ENCODE measurements at places on chromosomes 6 and 20.

- H3K27ac ChIP-seq: no peak overlapping the region
- no peak overlapping the region for H3K4me3 ChIP-seq
- no peaks in the 10 kb centered on the region for H3K4me1 ChIP-seq
- H3K27me3 ChIP-seq: no peaks in the 10 kb centered on the region
- H3K36me3 ChIP-seq: no peaks in the 10 kb centered on the region
- DNase-seq: no peak
These were observed 731.5 kb upstream of the MARCKS start for GRCh38 chr6:113125626-113126025.

DNA sequence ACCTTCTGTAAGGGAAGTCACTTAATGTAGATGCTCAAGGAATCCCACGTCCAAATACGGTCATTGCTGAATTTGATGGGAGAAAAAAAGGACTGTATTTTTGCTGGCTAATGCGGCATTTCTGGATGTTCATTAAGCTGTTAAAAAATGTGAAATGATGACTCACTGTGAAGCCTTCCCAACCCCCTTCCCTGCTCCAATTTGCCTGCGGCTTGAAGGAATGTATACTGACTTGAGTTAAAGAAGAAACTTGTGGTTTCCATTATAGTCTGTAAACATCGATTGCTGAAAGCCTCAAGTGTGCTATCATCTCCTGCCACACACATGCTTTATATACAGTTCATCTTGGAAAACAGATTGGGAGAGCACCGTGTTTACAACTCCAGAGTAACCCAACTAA, 249.1 kb upstream of the JAG1 start:
- H3K27ac ChIP-seq: no peak overlapping the region
- no peak overlapping the region for H3K4me3 ChIP-seq
- H3K4me1 ChIP-seq: no peaks in the 10 kb centered on the region
- DNase-seq: no peak
- no peaks in the 10 kb centered on the region for H3K27me3 ChIP-seq

GRCh38 chr6:13935190-13935880, 10.6 kb downstream of the RNF182 start:
- H3K4me3 ChIP-seq: no peak overlapping the region
- no peak overlapping the region for H3K27ac ChIP-seq
- DNase-seq: no peak
- H3K27me3 ChIP-seq: peaks cover 25% of the 10 kb centered on the region

- no peaks in the 10 kb centered on the region for H3K36me3 ChIP-seq
- H3K27ac ChIP-seq: no peak overlapping the region
- H3K4me1 ChIP-seq: no peaks in the 10 kb centered on the region
- H3K4me3 ChIP-seq: no peak overlapping the region
- DNase-seq: no peak
- no peaks in the 10 kb centered on the region for H3K27me3 ChIP-seq
These were observed 33.5 kb downstream of the TPBG start for GRCh38 chr6:82396964-82397751.

DNA sequence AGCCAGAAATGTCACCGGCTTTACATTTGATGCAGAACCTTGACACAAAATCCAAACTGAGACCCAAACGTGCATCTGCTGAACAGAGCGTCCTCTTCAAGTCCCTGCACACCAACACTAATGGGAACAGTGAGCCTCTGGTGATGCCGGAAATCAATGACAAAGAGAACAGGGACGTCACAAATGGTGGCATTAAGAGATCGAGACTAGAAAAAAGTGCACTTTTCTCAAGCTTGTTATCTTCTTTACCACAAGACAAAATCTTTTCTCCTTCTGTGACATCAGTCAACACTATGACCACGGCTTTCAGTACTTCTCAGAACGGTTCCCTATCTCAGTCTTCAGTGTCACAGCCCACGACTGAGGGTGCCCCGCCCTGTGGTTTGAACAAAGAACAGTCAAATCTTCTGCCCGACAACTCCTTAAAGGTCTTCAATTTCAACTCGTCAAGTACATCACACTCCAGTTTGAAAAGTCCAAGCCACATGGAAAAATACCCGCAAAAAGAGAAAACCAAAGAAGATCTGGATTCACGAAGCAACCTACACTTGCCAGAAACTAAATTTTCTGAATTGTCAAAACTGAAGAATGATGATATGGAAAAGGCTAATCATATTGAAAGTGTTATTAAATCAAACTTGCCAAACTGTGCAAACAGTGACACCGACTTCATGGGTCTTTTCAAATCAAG, 108.4 kb downstream of the RTN4IP1 start:
- H3K4me1 ChIP-seq: peaks cover 73% of the 10 kb centered on the region
- peaks cover 60% of the 10 kb centered on the region for H3K36me3 ChIP-seq
- peak; percentile 73 for DNase-seq
- no peaks in the 10 kb centered on the region for H3K27me3 ChIP-seq
- peak overlapping the region; percentile 90 for H3K4me3 ChIP-seq
- peak overlapping the region; percentile 97 for H3K27ac ChIP-seq

- no peak for DNase-seq
- no peak overlapping the region for H3K27ac ChIP-seq
- no peaks in the 10 kb centered on the region for H3K36me3 ChIP-seq
- H3K27me3 ChIP-seq: peaks cover 57% of the 10 kb centered on the region
- no peak overlapping the region for H3K4me3 ChIP-seq
- H3K4me1 ChIP-seq: peaks cover 7% of the 10 kb centered on the region
These were observed 4.8 kb downstream of the COL19A1 start for GRCh38 chr6:69871107-69871506.

GRCh38 chr20:49786196-49786595, 26.4 kb upstream of the SLC9A8 start:
- no peaks in the 10 kb centered on the region for H3K27me3 ChIP-seq
- DNase-seq: no peak
- no peak overlapping the region for H3K27ac ChIP-seq
- no peaks in the 10 kb centered on the region for H3K4me1 ChIP-seq

- no peaks in the 10 kb centered on the region for H3K36me3 ChIP-seq
- H3K27me3 ChIP-seq: peaks cover 6% of the 10 kb centered on the region
- no peak overlapping the region for H3K27ac ChIP-seq
- no peak overlapping the region for H3K4me3 ChIP-seq
These were observed 19.1 kb downstream of the AFDN start for GRCh38 chr6:167845856-167846255.

GRCh38 chr20:17533396-17533795, 2.2 kb upstream of the BFSP1 start:
- no peak for DNase-seq
- H3K4me3 ChIP-seq: no peak overlapping the region
- H3K27me3 ChIP-seq: peaks cover 32% of the 10 kb centered on the region
- no peak overlapping the region for H3K27ac ChIP-seq

DNA sequence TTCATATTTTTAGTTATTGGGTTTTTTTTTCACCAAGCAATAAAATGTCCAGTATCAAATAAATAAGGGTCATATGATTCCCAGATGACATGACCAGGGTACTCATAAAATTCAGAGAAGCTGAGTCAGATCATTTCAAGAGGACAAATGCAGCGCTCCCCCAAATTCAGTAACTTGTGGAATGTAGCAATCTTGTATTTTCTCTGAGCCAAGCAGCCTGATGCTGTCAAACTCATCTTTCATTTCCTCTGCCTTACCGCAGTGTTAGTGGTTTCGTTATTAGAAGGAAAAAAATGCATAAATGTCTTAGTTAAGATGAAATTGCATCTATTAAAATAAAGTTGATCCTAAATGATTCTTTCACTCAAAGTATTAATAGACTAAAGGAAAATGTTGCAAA, 57.8 kb upstream of the EDN1 start:
- peaks cover 11% of the 10 kb centered on the region for H3K4me1 ChIP-seq
- H3K36me3 ChIP-seq: no peaks in the 10 kb centered on the region
- DNase-seq: no peak
- no peak overlapping the region for H3K4me3 ChIP-seq
- peaks cover 7% of the 10 kb centered on the region for H3K27me3 ChIP-seq

DNA sequence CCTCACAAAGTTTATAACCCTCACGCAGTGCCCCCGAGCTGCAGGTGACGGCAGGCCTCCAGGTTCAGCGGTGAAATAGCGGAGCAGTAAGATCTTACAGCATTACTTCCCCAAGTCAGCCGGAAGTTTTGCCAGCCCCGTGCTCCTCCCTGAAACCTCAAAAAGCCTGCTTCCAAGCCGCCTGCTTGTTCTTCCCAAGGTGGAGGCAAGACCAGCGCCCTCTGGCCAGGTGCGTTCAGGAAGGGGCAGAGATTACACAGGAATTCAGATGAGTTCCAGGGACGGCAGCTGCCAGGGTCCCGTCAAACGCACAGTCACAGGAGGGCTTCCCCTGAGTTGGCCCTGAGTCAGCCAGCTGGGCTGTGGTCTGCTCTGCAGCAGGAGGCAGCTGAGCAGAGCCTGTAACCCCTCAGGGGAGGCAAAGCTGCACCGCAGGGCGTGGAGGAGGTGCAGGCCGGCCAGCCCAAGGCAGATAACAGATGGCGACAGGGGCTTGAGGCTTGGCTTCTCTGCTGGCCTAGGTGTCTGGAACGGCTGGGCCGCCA, 124.1 kb upstream of the RPS6KA2 start:
- H3K36me3 ChIP-seq: no peaks in the 10 kb centered on the region
- H3K4me3 ChIP-seq: no peak overlapping the region
- no peak overlapping the region for H3K27ac ChIP-seq
- no peak for DNase-seq

All from effector memory CD8-positive, alpha-beta T cell (primary cell).